ENCODE measurements at places on chromosomes 2 and 18.

GRCh38 chr2:132654335-132654734, 15.7 kb downstream of the LYPD1 start:
- DNase-seq = no peak

GRCh38 chr2:68319398-68320117, at the start of gene CNRIP1:
Gene CNRIP1, minus strand, starts transcription at chr2:68319949. Its CDS starts 549 bp downstream, at chr2:68319400.
- peak; percentile 90 for DNase-seq

DNA sequence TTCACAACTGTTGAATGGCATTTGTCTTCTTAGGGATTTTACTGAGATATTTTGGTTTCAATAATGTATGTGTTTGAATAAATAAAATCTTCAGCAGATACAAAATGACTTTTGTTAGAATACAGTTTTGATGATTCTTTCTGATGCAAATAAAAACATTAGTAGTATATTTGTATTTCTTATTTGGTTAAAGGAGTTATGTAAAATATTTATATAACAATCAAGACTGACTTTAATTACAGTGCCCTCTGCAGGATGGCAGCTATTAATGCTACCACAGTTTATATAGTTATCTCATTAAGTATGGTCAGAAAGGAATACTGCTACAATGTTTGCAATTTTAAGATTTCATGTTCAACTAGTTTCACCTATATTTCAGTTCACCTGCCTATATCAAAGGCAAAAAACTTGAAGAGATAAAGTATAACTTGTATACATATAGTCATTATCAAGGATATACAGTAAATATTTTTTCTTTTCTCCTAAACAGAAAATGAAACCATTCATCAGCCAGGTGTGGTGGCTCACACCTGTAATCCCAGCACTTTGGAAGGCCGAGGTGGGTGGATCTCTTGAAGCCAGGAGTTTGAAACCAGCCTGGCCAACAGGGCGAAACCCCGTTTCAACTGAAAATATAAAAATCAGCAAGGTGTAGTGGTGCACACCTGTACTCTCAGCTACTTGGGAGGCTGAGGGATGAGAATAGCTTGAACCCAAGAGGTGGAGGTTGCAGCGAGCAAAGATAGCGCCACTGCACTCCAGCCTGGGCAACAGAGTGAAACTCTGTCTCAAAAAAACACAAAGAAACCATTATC, 19.8 kb downstream of the ARL5A start:
- peak; percentile 57 for DNase-seq

GRCh38 chr2:134432435-134432883, 178.6 kb downstream of the MGAT5 start:
- no peak for DNase-seq

- no peak for DNase-seq
These were observed 29.9 kb downstream of the C18orf54 start for GRCh38 chr18:54387631-54388030.

- DNase-seq = no peak
These were observed 78.8 kb downstream of the VIT start for GRCh38 chr2:36775261-36775660.

DNA sequence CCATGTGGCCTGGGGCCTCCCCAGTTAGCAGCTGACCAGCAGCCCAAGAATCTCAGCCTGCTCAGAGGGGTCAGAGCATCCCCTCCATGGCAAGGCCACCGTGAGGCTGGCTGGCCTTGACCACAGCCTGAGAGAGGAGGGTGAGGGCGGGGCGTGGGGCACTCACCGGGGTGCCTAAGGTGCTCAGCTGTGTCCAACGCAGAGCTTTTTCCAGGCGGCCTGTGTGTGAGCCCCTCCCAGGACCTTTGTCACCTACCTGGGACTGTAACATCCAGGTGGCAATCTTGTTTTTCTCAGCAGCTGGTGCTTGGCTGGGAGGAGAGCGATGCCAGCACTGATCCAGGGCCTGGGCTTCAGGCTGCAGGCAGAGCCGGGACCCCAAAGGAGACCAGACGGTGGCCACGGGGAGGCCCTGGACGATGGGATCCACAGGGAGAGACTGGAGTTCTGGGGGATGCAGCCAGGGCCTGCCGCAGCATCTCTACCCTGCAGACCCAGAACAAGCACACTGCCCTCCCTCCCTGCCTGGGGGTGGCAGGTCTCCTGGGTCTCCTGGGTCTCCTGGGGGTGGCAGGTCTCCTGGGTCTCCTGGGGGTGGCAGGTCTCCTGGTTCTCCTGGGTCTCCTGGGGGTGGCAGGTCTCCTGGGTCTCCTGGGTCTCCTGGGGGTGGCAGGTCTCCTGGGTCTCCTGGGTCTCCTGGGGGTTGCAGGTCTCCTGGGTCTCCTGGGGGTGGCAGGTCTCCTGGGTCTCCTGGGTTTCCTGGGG, 12.3 kb downstream of the SNED1 start:
- no peak for DNase-seq

GRCh38 chr18:70966419-70966818, 677.6 kb downstream of the SOCS6 start:
- no peak for DNase-seq

- DNase-seq = no peak
These were observed 338.3 kb downstream of the GULP1 start for GRCh38 chr2:188629753-188630527.

DNA sequence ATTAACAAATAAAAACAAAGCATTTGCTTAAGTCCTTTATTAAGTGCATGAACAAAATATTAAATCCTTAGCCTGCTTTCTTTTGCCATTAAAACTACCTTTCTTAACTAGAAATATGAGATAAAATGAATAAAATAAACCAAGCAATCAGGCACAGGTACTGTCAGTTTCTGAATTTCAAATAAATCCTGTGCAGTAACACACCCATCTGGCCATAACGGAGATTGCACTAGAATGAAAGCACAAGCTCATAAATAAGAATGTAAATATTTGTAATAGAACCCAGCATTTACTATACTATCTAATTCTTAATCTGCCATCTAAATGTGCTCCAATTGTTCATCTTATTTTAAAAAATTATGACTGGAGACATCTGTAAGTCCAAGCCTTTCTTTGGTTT, 31.9 kb downstream of the PRKRA start:
- DNase-seq = no peak

GRCh38 chr2:207933396-207934065, 91.8 kb downstream of the PLEKHM3 start:
- DNase-seq = no peak

DNA sequence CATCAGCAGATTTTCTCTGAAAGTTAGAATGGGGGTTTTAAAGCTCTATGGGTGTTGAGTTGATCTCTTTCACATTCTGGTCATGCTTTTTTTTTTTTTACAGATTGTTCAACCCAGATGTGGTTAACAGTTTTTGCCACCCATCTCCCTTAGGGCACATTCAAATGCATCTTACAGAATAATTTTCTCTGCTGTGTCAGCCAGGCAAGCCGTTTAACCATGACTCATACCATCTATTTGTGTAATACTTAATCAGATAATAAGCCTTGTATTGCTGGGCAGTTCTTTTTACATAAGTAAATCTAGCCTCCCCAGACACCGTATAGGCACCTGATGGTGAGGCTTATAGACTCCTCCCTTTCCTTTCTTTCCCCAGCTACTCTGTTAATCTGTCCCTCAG, 62.0 kb downstream of the TGIF1 start:
- DNase-seq = peak; percentile 76

DNA sequence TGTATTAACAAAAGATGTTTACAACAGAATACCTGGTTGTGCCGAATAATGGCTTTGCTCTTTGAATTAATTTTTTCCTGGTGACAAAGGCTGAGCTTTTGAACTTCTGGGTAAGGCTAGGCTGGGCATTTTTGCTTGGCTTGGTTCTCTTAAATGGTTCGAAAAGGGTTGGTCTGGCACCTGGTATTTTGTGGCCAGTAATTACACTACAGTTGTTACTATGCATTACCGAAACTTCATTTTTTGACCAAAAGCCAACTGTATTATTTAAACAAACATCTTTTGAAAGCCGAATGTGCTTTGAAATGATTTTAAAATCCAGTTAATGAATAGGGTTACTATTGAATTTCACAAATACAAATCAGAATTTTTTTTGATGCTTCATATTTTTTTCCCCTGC, 19.4 kb upstream of the NFE2L2 start:
- no peak for DNase-seq

DNA sequence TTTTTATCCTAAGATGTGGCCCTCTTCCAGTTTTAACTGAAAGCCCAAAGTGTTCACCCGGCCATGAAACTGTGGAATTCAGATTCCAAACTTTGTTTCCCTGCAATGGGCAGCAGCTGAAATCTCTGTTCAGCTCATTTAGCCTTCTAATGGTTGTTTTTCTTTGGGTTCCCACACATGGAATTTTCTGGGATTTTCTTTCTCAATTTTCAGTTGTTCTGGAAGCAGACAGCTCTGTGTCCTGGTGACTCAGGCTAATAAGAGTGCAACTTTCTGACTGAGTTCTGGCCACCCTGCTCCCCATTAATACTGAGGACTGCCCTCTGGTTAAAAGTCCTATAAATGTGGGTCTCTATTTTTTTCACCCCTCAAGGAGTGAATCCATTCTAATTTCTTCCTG, 78.5 kb downstream of the PMS1 start:
- DNase-seq = no peak

GRCh38 chr2:119478188-119478977, 45.9 kb downstream of the SCTR start:
- no peak for DNase-seq

GRCh38 chr18:10930076-10930475, 219.3 kb downstream of the PIEZO2 start:
- no peak for DNase-seq

GRCh38 chr2:152034257-152034801, 64.5 kb downstream of the CACNB4 start:
- no peak for DNase-seq

DNA sequence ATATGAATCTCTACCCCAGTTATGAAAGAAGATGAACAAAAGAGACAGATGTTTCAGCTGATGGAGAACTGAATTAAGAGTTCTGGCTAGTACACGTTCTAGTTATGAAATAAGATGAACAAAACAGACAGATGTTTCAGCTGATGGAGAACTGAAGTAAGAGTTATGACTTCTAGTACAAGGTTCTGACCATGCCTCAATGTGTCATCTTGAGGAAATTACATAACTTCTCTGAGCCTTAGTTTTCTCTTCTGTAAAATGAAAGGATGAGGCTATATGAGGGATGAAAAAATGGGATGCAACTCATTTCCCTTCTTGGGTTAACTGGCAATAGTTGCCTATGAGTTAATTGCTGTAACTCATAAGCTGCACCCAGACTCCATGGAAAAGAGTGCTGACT, 92.9 kb upstream of the WDR75 start:
- no peak for DNase-seq

DNA sequence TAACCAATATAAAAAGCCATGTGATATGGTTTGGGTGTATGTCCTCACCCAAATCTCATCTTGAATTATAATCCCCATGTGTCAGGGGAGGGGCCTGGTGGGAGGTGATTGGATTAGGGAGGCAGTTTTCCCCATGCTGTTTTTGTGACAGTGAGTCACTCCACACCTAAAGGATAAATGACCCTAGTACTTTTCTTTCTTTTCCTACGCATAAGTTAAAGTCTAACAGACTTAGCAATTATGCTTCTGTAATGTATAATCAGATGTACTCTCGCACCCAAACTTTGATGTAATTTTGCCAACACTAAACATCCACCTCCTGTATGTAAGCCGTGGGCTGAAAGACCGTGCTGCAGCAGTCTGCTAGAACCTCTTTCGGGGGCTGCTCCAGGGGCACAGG, 97.2 kb upstream of the DSEL start:
- DNase-seq = no peak

DNA sequence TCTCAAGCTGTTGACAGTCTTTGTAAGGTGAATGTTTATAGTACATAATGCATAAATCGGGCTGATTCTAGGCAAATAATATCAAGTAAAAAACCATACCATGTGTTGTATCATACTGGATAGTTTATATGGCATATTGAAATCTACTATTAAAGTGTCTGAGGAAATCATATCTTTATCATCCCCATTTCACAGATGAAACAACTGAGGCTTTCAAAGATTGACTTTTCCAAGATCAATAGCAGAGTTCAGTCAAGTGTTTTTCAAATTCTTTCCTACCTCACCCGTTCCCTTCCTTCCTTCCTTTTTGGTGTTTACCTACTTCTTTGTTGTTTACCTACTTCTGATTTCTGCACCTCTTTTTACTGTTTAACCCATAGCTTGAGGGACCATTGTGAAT, 2.0 kb downstream of the LYPD6 start:
- no peak for DNase-seq

GRCh38 chr2:42063431-42064171, 15.8 kb downstream of the PKDCC start:
- peak; percentile 73 for DNase-seq

GRCh38 chr18:12076424-12077140, 17.1 kb upstream of the ANKRD62 start:
- DNase-seq = peak; percentile 75

GRCh38 chr2:8571792-8572499, 109.9 kb upstream of the ID2 start:
- DNase-seq = no peak

DNA sequence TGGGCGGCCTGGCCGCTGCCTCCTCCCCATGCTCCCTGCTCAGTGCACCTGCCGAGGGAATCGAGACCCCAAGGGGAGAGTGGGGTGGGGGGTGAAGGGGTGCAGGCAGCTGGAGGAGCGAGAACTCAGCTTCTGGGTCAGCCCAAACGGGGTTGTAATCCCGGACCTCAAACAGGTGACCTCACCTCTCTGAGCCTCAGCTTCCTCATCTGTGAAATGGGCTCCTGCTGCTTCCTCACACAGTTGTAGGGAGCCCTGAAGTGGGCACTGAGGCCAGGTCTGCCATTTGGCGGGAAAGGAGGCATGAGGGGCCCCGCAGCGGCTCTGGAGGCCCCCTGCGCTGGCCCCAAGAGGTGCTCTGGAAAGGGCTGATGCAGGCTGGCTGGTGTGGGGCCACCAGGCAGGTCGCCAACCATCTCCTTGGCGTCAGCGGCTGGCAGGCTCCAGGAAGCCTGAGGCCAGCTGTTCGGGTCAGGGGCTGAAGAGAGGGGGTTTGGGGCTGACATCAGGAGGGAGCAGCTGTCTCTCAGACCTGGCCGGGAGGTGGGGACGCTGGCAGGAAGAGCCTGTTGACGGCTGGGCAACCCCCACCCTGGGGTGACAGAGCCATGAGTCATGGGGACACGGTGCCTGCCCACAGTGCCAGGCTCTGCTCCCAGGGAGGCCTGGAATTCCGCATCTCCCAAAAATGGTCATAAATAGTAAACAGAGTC, 4.9 kb downstream of the KLHL30 start:
- DNase-seq = peak; percentile 85

DNA sequence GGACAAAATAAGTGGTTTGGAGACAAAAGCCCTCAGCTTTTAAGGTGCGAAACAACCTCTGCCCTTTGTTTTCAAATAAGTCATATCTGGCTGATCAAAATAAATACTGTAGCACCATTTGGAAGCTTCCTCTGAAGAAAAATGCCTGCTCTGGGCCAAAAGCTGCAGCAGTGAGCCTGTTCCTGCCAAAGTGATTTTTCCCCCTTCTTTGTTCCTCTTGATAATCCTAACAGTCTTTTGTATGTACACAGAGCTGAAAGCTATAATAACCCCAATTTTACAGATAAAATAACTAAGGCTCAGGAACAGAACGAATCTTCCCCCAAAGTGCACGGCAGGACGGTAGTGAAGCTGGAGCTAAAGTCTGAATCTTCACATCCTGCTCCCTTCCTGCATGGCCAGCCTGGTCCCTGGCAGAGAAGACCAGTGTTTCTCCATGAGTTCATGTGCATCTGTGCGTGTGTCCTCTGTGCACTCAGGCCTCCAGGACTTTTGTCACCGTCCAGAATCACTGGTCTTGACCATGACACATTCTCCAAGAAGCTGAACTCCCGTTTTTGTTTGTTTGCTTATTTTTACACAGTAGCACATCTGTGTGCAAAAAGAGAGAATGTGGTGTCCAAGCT, 2114.1 kb upstream of the PIK3C3 start:
- DNase-seq = peak; percentile 5
